Glutamatergic neuron (in vitro differentiated cells): ENCODE measurements at places on chromosomes 4 and X.

- no peak for DNase-seq
Observed at GRCh38 chrX:13476384-13476783, 93.0 kb upstream of the EGFL6 start.

GRCh38 chrX:50988649-50989048, 78.1 kb downstream of the BMP15 start:
- DNase-seq = no peak

- no peak for DNase-seq
Observed at GRCh38 chr4:11514779-11515419, 86.2 kb upstream of the HS3ST1 start.

GRCh38 chrX:83509254-83509801, 1.2 kb downstream of the POU3F4 start:
- DNase-seq = peak; percentile 21

DNA sequence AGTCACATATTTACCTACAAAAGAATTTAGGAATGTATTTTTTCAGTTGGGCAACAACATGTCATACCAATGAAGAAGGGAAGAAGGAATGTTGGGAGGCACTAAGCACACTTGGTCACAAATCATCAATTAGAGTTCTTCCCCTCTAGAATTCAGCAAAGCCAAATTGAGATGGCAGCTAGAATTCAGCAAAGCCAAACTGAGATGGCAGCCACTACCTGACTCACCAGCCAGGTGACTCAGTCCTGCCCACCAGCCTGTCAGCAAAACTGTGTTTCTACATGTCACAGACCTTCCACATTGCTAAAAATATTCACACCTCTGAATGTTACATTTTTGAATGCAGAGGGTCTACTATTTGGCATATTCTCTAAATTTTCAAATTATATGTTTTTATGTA, 63.2 kb upstream of the NOCT start:
- no peak for DNase-seq

DNA sequence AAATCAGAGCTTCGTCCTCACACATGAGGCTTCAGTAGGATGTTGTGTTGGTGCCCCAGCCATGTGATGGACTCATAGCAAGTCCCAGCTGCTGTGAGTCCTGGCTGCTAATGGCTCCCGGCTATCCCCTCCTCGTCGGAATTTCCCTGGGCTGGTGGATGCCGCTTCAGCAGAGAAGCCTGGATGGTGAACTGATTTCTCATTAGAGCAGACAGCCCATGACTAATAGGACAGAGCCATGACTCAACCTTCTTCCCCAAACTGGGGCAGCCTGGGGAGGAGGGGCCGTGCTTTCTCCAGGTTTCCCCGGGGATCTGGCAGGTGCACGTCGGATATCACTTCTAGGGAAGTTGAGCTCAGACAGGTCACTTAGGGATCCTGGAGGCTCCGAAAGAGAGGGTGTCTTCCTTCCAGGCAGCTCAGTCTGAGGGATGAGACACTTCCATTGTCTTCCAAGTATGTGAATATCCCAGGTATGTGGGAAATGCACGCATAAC, 112.7 kb downstream of the ASMT start:
- no peak for DNase-seq
